ENCODE measurements at places on chromosomes 13 and 19.
A peak's percentile ranks its signal among the peaks of the same experiment; 100 is the strongest.

DNA sequence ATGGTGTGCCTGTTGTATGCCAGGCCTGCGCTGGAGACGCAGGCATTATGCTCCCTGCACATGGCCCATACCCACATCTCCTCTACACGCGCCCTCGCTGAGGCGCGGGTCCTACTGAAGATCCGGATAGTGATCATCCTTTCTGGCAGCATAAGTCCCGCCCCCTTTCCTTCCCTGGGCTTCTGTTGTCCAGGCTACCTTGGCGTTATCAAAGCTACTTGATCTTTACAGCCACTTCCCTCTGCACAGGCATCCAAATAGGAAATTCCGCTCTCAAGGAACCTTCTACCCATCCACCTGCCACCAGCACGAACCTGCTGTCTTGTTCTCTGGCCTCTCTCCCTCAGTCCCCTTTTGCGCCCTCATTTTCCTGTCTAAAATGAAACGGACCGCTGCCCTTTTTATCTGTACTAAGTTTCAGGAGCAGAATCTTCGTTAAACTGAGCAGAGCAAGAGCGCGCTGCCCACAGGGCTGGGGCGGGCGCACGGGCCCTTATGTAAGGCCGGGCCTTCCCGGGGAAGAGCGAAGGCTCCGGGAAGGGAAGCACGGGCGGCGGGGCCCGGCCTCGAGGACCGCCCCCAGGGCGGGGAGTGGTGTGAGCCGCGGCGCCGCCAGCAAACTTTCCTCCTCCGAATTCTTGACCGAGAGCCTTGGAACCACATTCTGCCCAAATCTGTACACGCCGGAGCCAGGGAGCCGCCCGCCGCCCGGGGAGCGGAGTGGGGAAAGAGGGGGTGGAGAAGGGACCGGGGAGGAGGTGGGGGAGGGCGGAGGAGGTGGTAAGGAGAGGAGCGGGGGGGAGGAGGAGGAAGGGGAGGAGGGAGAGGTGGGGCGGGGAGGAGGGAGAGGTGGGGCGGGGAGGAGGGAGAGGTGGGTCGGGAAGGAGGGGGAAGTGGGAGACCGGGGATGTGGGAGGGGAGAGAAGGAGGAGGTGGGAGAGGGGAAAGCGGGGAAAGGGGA, 920 bp upstream of the UBE2L5 start:
- no peak for DNase-seq

DNA sequence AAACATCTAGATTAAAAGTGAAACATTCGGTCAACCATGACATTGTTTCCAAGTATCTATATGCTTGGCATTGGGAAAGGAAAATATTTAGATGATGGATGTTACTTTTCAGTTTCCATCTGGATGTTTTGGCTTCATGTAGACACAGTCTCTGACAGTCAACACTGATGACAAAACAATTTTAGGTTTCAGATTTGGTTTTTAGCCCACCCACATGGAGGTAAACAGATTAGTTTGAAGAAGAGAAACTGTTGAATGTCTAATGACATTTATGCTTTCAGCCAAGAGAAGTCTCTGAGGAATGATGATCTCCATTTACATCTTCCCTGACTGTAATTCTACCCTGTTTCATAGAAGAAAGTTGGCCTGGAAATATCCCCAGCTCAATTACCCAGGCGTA, 379.1 kb downstream of the SLITRK6 start:
- DNase-seq, result no peak

GRCh38 chr19:45177817-45178261, at the start of gene TRAPPC6A:
TRAPPC6A (minus strand) TSS chr19:45178237; CDS start chr19:45178218, 19 bp downstream.
- no peak for DNase-seq

DNA sequence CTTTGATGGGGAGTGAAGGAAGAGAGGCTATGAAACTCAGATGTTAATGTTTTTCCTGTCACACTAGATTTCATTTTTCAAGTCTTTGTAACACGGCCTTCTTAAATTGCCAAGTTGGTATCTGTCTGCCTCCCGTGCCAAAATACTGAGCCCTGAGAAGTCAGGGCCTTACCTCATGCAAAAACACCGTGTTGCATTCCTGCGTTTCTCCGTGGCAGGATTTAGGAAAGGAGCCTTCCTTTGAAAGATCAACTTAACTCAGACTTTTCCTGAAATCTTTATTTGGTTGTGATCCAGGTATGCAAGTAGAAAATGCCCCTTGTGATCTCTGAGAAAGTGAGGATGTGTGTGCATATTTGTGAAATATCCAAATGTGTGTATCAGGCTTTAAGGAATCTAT, 1291.0 kb upstream of the SLC10A2 start:
- DNase-seq, result no peak

DNA sequence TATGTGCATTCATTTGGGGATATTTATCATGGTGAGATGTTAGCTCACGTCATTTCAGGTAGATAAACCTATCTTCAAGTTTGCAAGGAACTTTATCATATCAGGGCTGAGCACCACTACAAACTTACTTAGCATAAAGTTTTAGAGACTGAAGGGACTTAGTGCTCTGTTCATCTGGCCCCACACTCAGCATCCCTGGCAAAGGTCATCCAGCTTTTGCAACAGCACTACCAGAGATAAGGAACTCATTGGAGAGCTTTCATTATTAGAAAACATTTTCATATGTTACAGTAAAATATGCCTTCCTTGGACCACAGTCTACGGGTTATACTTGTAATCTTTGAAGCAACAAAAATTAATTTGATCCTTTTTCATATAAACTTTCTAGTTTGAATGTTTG, 263.4 kb downstream of the POU4F1 start:
- DNase-seq, result no peak

GRCh38 chr13:97855570-97856303, 97.7 kb upstream of the IPO5 start:
- no peak for DNase-seq

- no peak for DNase-seq
Observed at GRCh38 chr13:77028202-77028601, 1.2 kb upstream of the FBXL3 start.

DNA sequence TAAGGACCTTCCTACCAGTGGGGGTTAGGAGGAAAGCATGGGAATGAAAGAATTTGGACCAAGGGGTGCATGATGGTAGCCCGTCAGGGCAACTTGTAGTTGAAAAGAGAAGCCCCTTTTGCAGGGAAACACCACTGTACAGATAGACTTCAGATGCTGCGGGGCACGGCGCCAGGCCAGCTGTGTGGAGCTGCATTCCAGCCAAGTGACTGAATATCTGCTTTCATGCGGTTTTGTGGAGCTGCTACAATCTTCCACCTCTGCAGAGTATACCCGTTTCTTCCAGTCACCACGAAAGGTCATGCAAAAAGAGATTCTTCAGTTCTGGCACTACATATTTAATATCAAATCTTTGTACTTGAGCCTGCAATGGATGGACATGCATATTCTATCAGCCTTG, 104.7 kb downstream of the RGCC start:
- DNase-seq, result no peak

DNA sequence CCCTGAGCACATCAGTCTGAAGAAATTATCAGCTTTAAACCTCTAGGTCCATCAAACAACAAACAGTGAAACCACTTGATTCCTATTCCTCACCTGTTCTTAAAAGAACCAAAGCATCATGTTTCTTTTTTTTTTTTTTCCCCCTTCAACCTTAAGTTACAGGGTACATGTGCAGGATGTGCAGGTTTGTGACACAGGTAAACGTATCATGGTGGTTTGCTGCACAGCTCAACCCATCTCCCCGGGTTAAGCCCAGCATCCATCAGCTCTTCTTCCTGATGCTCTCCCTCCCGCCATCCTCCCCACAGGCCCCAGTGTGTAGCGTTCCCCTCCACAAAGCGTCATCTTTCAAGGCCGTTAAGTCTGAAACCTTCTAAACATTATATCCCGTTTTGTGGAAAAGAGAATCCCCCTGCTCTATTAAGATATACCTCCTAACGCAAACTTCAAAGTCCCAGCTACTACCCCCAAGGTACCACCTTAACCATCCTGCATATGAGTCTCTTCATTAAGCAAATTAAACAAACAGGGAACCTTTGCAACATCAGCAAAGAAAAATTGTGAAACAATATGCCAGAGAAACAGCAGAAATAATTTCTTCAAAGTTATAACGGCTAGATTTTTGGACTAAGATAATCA, 10.8 kb downstream of the USP12 start:
- no peak for DNase-seq

DNA sequence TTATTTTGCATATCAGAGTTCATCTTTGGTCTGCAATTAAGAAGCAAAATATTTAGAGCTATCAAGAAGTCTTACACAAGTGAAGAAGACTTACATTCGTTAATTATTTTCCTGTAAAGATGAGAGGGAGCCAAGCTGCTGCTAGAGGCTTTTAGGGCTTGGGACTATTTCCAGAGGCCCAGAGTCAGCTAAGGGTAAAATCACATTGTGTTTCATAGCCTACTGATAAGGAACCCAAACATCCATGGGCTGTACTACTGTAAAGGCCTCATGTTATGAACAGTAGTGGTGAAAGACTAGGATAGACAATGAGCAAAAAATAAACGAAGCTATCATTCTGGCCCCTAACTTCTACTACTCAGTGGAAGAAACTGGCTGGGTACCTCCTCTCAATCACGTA, 10.9 kb upstream of the TEX30 start:
- no peak for DNase-seq

DNA sequence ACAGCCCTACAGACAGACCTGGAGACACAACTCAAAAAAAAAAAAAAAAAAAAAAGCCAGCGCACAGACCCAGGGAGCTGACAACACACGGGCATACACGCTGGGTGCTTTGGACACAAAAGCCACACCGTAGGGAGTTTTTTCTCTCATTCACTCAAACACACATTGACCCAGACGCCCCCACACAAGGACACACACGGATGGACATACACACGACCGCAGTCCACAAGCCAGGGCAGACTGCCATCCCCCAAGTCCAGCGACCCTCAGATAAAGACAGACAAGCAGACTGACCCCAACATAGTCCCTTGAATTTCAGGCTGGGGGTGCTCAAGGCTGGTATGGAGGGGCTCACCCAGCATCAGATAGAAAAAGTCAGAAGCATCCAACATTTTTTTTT, 12.0 kb upstream of the TUBB4A start:
- no peak for DNase-seq

GRCh38 chr19:34666958-34667265, 10.0 kb downstream of the SCGB2B2 start:
- DNase-seq, result no peak

DNA sequence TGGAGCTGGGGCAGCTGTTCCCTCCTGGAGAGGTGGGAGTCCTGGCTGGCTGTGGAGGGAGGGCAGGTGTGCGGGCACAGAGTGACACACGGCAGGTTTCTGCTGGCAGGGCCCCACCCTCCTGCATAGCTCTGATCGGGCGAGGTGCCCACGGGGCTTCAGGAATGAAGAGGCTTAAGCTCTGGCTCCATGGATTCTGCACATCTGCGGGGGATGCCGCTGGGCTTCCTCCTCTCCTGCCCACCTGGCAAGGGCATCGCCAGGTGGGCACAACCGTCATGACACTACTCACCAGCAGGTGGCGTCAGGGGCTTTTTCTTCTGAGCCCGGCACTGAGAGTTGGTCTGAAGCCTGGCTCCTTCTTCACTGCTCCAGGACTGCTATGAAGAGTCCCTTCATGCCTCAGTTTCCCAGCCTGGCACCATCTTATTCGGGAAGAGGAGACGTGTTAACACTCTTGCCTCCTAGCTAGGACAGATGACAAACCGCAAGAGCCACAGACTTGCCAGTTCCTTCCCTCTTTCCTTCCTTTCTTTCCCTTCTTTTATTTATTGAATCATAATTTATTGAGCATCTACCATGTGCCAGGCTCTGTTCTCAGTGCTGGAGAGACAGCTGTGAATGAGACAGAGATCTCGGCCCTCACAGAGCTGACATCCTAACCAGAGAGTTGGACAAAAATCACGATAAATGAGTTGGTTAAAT, 15.2 kb upstream of the PAK4 start:
- peak; percentile 37 for DNase-seq

DNA sequence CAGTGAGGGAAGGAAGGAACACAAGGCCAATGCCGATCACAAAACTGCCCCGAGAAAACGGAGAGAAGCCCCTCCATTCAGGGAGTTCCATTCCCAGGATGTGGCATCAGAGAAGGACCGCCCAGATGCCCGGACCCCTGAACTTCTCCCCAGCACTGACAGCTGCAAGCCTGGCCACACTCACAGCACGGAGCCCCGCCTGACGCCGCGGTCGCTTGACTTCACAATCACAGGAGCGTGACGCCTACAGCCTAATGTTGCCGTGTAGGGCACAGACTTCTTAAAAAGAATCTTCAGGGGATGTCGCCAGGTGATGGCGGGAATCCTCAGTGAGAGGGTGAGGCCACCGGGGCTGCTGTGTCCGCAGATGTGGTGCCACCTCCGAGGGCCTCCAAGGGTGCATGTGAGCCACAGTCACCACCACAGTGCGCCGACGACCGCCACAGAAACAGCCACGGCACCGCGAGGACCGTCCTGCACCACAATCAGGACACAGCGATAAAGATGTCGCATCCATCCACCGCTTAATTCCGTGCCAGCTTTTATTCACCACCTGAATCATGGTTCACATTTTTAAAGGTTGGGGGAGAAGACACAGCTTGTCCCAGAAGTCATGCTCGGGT, 77.2 kb downstream of the SPACA7 start:
- DNase-seq, result no peak

DNA sequence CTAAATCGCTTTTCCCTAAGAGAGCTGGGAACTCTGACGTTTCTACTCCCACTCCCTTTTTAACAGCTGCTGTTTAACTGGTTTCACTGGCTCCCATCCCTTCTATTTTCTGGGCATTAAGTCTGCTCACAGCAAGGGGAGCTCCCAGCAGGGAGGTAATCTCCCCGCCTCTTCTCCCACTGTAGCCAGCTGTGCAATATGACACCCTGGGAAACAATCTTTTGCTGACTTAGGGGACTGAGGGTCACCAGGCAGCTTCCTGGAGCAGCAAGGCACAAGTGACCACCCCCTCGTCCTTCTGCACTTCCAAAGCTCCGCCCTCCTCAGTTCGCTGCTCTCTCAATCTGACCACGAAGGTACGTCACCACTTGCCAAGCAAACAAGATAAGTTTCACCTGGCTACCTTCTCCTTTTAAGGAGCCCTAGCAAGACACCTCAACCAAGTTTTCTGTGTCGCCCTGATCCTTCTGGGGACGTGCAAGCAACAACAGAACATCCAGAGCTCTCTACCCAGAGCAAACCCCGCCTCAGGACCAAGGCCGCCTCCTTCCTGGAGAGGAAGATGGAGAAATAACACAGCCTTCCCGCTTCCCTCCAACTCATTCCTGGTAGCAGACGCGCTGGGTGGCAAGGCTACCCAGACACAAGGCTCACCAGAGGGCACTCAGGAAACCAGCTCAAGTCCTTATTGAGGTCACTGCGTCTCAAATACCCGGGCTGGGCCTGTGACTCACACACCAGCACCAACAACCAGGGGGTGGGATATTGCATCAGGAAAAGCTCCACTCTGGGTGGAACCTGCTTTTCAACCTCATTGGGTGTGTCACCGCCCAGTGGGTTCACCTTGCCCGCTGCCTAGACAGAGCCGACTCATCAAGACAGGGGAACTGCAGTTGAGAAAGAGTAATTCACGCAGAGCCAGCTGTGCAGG, 92.4 kb downstream of the STK24 start:
- DNase-seq, result no peak

DNA sequence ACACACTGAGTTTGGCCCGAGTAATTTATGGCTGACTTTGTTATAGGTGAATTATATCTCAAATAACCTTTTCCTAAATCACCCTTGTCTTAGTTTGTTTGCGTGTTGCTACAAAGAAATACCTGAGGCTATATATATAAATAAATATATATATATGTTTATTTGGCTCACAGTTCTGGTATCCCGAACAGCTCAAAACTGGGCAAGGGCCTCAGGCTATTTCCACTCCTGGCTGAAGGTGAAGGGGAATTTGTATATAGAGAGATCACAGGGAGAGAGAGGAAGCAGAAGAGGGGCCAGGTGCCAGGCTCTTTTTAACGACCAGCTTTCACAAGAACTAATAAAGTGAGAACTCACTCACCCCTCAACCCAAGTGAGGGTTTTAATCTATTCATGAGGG, 159.9 kb upstream of the STARD13 start:
- DNase-seq, result no peak

- DNase-seq, result no peak
Observed at GRCh38 chr13:93418398-93418797, 191.8 kb downstream of the GPC6 start.

Measured in activated naive CD4-positive, alpha-beta T cell (primary cell).